ENCODE measurements at places on chromosomes 16 and 17.
A peak's percentile ranks its signal among the peaks of the same experiment; 100 is the strongest.

- DNase-seq: no peak
Measured at GRCh38 chr17:66287911-66288310, 14.5 kb upstream of the PRKCA start.

GRCh38 chr17:30271102-30271501 is 20.6 kb downstream of the BLMH start:
- no peak for DNase-seq

- no peak for DNase-seq
Measured at GRCh38 chr16:61952841-61953240, 83.4 kb downstream of the CDH8 start.

- no peak for DNase-seq
Measured at GRCh38 chr16:64773184-64773583, 348.7 kb downstream of the CDH11 start.

DNA sequence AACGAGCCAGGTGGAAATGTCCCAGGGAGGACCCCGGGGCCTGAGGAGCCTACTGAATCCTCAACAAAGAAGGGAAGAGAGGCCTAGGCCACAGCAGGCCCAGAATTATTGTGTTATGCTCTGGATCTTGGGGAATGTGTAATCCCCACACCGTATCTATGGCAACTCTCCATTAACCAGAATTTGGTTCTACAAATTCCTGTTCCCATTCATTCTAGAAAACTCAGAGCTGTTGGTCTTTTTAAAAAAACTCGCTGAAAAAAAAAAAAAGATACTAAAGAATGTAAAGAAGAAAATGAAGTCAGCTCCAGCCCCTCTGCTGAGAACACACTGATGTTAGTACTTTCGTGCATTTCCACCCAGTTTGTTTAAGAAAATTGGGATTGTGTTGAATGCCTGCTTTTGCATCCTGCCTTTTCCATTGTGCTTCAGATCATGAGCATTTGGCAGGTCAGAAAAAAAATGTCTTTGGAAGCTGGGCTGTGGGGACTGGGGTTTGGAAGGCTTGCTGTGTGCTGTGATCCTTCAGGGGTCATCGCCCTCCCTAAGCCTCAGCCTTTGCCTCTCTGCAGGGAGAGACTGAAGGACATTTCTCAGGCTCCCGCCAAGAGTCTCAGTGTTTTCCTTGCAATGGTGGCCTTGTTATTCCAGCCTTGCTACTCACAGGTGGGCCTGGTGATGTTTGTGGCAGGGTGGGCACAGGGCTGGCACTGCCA is 69.5 kb downstream of the SREBF1 start:
- no peak for DNase-seq

- DNase-seq: no peak
Measured at GRCh38 chr16:1374418-1375297, 22.9 kb downstream of the GNPTG start.

DNA sequence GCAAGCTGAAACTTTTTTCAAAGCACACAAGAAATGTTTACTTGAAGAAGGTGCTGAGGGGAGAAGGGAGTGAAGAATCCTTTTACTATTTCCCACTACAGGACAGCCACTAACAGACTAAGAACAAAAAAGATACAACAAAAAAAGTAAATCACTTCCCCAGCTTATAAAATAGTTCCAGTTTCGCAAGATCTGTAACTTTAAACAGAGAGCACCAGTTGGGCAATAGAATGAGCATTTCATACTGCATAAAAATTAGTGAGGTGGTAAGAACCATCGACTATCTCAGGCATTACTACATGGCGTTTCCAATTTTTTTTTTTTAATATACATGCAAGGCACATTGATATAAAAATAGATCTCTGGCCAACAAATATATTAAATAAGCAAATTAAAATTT is 11.1 kb downstream of the CRYBA1 start:
- no peak for DNase-seq

DNA sequence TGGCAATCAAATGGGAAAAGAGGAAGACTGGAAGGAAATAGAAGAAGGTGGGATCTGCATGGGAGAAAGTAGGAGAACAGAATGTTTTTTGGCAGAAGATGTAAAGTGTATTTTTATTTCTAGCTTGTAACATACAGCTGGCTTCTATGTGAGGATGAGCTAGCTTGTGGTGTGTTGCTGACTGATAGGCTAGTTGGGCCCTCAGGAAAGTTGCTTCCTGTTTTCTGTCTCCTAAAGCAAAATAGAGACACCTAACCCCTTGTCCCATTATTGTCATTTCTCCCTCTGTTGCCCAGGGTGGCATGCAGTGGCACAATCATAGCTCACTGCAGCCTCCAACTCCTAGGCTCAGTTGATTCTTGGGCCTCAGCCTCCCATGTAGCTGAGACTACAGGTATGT is 15.9 kb downstream of the TNRC6A start:
- no peak for DNase-seq

DNA sequence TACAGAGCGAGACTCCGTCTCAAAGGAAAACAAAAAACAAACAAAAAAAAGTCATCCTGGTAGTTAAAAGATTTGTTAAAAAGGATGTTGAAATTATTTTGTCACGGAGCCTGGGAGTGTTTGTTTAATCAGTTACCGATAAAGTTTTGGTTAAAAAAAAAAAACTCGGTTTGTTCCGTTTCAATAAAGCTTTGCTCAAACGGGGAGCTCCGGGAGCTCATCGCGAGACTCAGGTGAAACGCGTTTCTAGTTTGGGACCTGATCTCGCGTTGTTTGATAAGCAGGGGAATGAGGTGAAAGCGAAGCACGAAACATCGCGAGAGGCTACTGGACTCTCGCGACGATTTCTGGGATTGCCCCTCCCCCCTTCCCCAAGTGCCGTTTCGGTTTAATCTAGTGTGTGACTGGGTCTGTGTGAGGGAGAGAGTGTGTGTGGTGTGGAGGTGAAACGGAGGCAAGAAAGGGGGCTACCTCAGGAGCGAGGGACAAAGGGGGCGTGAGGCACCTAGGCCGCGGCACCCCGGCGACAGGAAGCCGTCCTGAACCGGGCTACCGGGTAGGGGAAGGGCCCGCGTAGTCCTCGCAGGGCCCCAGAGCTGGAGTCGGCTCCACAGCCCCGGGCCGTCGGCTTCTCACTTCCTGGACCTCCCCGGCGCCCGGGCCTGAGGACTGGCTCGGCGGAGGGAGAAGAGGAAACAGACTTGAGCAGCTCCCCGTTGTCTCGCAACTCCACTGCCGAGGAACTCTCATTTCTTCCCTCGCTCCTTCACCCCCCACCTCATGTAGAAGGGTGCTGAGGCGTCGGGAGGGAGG is at the start of gene CDK12:
CDK12 (plus strand) TSS at position 374 of the 813 bp plus-strand sequence. CDS start 586 bp downstream, outside the sequence.
- DNase-seq: peak; percentile 97

- no peak for DNase-seq
Measured at GRCh38 chr17:1558401-1558800, 4.2 kb downstream of the PITPNA start.

DNA sequence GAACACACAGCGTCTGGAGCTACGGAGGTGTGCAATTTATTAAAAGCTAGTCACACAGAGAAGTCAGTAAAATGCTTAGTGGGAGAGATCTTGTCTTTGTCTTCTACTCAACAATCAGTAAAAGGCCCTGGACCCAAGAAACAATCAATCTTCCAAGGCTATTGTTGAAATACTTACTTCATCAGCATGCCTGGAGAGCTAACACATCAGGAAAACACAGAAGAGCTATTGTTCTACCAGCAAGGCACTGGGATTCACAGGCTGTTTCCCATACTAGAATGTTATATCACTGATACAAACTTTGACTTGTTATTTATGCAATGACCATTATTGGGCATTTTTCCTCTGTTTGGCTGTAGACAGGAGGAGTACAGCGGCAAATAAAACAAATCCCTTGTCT is 247.8 kb upstream of the ERCC4 start:
- no peak for DNase-seq

DNA sequence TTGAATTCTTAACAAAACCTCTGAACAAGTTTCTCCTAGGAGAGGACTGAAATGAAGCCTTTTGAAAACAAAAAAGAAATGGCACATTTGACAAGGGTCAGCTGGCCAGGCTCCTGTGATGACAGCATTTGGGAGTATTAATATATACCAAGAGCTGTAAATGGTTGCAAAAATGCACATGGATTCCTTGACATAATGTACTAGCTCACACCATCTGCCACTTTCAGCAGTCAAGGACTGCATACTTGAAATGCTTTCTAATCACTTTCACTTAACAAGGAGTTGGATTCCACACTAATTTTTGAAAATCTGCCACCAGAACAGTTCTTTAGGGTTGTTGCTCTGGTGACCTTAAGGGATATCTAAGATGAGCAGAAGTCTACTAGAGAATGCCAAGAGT is 236.7 kb upstream of the TOX3 start:
- DNase-seq: no peak

GRCh38 chr16:65154321-65154720 is 32.5 kb upstream of the CDH11 start:
- no peak for DNase-seq

GRCh38 chr17:20280851-20281250 is 186.5 kb downstream of the LGALS9B start:
- no peak for DNase-seq

- no peak for DNase-seq
Measured at GRCh38 chr16:78505544-78506366, 406.3 kb downstream of the WWOX start.

DNA sequence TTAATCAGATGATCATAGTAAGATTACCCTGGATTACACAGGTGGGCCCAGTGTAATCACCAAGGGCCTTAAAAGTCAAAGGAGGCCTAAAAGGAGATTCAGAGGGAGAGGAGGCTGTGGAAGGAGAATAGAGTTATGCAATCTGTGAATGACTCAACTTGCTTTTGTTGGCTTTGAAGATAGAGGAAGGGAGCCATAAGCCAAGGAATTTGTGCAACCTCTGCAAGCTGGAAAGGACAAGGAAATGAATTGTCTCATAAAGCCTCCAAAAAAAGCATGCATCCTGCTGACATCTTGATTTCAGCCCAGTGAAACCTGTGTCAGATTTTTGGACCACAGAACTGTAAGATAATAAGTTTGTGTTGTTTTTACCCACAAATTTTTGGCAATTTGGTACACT is 109.6 kb downstream of the CNTNAP4 start:
- DNase-seq: no peak

GRCh38 chr16:27717726-27718125 is 167.8 kb downstream of the KATNIP start:
- DNase-seq: peak; percentile 31

DNA sequence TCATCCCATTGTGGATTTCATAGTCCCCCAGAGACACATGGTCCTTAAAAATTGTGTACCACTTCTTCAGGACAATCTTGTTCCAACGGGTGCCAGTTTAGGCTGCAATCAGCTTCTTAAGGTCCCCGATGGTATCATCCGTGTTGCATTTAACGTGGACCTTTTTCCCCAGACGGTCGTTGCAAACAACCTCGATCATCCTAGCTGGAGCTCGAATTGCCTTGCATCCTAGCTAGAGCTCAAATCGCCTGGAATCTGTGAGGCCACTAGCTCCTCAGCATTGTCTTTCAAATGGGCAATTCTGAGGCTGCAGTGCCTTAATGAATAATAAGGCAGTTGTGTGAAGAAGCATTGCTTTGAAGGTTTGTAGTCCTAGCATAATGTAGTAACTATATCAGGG is 37.7 kb upstream of the RHBDL3 start:
- DNase-seq: no peak

- no peak for DNase-seq
Measured at GRCh38 chr16:11333702-11334101, 11.6 kb upstream of the RMI2 start.

- DNase-seq: no peak
Measured at GRCh38 chr17:76537288-76537577, 276 bp downstream of the CYGB start.

- no peak for DNase-seq
Measured at GRCh38 chr16:70678898-70679670, 6.8 kb downstream of the MTSS2 start.

DNA sequence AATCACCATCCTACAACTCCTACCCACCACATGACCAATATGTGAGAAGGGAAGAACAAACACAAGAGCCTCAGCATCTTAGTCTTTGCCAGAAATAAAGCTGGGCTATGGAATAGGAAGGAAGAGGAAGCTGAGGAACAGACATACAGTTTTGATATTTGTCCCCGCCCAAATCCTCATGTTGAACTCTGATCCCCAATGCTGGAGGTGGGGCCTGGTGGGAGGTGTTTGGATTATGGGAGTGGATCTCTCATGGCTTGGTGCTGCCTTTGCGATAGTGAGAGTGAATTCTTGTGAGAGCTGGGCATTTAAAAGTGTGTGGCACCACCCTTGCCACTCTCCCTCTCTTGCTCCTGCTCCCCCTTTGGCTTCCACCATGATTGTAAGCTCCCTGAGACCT is 52.4 kb upstream of the NLK start:
- DNase-seq: no peak

GRCh38 chr17:76943781-76944213 is 75.6 kb downstream of the MGAT5B start:
- no peak for DNase-seq

- peak; percentile 61 for DNase-seq
Measured at GRCh38 chr17:36940313-36941264, 3.3 kb downstream of the LHX1 start.

DNA sequence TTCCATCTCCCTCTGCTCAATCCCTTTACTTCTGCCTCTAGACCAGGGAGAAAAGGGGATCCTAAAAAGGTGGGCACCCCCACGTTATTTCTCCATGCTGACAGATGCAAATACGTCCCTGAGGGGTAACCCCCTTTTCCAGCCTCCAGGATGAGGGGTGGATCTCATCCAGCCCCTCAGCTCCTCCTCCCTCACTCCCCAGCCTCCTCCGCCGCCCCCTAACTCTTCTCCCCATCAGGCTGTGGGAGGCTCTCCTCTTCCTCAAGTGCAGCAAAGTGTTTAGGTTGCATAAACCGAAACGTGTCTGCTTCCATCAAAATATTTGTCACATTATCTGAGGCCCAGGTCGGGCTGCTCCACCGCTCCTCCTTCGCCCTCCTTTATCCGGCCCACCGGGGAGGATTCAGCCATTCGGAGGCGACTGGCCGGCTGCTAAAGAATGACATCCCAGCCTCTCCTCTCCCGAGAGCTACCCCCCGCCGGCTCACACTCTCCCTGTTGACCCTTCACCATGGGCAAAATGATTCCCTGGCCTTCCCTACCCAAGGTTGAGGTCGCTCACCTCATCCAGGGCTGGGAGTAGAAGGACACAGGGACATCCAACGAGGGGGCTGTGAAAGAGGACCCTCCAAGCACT is 1.2 kb upstream of the C1QL1 start:
- no peak for DNase-seq

DNA sequence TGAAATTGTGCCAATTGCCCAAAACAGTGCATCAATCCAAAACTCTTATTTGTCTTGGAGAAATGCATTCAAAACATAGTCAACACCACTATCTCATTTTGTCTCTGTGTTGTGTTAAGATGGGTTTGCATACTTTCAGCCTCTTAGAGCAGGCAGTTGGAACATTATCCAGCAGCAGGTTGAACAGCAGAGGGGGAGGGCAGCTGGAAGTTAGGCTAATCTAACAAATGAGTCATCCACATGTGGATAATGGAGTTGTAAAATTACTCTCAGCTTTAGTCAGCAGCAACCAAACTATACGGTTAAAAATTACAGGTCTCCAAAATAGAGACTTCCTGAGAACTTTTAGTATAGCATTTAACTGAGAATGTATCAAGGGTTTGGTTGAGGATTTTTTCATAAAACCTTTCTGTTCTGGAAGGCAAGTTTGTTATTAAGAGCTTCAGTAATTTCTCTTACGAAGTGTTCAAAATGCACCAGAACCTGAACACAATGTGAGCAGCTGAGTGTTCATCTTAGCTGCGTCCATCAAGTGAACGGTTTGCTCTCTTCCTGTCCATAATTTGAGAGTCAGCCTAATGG is 46.3 kb downstream of the PRKCA start:
- DNase-seq: no peak

- DNase-seq: peak; percentile 65
Measured at GRCh38 chr17:57956291-57957119, 1.3 kb upstream of the CUEDC1 start.
